ENCODE measurements at places on chromosomes 2 and 18.
A peak's percentile ranks its signal among the peaks of the same experiment; 100 is the strongest.

- peak; percentile 15 for DNase-seq
These were observed 31.8 kb downstream of the ARHGAP25 start for GRCh38 chr2:68766376-68766845.

DNA sequence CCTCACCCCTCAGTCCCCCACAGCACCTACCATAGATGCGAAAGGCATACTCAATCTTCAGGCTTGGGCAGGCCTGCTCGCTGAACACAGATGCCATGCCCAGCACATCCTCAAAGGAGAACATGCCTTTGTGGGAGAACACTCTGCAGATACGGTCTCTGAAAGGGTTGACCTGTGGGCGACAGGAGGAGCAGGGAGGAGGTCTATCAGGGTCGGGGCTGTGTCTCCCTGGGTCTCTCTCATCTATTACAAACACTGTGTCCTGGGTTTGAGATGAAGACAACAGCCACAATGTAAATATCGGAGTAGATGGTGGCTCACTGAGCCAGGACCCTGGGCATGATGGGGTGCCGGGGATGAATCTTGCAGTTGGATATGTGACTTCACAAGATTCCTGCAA lies 46.0 kb downstream of the CIB4 start:
- no peak for DNase-seq

GRCh38 chr2:10034333-10035052 lies 8.9 kb upstream of the KLF11 start:
- DNase-seq: no peak

DNA sequence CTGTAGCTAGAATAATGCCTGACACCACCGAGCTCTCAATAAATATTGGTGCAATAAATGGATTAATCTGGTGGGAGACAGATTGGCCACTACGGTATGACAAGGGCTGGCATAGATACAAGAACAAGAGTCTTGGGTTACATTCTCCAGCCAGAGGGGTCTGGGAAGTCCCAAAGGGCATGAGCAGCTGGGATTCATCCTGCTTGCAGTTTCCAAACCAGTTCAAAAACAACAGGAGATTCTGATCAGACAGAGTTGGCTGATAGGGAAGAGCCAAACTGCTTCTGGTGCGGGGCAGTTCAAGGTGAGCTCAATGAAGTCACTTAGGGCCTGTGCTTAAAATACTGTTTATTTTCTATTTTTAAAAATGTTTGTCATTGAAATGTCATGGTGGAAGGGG lies 266.9 kb downstream of the TNS1 start:
- DNase-seq: no peak

DNA sequence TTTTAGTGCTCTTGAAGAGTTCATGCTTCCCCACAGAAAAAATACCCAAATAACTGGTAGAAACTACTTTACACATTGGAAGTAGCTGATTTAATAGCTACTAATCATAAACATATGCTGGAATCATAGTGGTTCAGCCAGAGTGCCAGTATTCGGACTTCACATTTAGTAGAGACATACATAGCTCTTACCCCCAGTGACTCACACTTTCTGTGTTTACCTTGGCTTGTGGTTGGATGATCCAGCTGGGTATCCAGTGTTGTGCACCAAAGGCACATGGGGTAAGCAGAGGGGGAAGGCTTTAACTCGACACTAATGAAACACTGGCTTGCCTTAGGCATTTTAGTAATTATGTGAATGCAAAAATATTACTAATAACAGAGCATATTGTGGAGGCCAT lies 18.1 kb downstream of the ARHGAP28 start:
- peak; percentile 95 for DNase-seq

Measured in fibroblast of gingiva (primary cell).